ENCODE measurements at places on chromosomes 11 and 22. TPM values are rescaled to one million over a fixed set of nuclear protein-coding genes. Genes with fewer than 3 reads are reported as not detected.

DNA sequence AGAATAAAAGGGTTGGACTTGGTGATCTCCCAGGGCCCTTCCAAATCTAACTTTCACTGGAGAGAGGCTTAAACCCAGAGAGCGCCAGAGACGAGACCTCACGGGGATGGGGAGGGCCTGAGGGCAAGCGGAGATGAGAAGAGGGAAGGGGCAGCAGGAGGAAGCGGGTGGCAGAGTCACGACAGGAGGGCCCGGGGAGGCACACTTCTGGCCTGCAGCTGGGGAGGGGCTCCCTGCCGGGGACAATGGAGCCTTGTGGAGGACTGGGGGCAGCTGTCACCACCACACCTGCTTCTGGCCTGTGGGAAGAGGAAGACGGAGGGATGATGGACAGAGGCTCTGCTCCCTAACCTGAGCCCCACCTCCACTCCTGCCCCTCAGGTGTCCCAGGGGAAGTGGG is 40.2 kb downstream of the PDE2A start:
- DNase-seq: no peak

DNA sequence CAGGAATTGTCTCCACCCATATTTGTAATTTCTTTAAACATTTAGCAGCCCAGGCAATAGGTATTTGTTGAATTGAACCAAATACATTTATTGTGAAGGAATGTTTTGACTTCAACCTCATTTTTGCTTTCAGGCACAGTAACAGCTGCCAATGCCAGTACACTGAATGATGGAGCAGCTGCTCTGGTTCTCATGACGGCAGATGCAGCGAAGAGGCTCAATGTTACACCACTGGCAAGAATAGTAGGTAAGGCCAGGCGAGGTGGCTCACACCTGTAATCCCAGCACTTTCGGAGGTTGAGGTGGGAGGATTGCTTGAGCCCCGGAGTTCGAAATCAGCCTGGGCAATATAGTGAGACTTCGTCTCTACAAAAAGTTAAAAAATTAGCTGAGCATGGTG is 20.9 kb downstream of the ACAT1 start:
- no peak for DNase-seq

OR6T1 gene
- total RNA-seq: not detected

DNA sequence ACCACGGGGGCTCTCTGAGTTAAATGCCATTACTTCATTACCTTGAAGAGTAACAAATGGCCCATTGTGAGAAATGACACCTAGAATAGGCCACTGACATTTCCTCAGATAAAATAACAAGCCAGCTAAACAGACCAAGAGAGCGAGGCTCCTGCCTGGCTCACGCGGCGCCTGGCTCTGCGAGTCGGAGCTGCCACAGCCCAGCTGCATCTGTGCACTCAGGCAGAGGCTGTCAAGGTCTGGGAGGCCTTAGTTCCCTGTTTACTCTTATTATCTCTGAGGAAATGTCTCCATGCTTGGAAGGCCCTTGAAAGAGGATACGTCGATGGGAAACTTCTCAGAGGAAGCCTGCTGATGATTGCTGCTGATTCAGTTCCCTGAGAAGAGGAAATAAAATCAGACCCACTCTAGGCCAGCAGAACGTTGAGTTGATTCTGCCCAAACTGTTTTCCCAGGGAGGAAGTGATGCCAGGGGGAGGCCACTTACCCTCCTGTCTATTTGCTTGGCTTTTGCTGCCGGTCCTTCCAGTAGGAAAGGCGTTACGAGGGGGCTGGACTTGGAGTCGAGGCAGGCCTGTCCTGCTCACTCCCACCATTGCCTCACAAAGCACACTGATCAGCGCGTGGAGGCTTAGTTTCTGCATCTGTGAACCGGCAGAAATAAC is 208.8 kb downstream of the TBC1D22A start:
- peak; percentile 53 for DNase-seq

DNA sequence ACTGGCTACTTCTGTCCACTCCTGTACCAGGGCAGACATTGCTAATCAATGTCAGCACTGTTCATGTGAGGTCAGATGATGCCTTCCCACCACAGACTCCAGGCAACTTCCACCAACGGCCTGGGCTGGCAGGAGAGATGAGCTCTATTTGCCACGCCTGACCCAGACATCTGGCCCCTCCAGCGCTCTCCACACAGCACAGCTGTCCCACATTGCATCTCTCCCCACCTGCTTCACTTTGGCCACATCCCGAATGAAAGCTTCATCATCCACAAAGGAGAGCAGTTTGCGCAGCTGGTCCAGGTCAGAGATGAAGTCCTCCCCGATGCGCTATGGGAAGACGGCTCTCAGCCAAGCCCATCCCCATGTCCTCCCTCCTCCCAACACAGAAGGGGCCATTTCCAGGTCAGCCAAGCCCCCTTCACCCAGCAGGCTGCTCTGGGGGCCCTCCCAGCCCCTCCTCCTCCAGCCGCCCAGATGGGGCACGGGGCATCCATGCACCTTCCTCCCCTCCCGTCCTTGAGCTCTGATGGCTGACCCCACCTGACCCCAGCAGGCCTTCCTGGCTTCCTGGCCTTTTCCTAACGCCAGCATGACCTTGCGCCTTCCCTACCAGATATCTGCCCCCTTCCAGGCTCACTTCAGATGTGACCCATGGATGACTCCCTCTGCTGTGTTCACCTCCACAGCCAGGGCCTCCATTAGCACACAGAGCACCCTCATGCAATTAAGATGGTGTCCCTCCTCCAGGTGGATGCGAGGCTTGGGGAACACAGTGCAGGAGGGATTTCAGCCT is 7.4 kb downstream of the PYGM start:
- peak; percentile 43 for DNase-seq

DNA sequence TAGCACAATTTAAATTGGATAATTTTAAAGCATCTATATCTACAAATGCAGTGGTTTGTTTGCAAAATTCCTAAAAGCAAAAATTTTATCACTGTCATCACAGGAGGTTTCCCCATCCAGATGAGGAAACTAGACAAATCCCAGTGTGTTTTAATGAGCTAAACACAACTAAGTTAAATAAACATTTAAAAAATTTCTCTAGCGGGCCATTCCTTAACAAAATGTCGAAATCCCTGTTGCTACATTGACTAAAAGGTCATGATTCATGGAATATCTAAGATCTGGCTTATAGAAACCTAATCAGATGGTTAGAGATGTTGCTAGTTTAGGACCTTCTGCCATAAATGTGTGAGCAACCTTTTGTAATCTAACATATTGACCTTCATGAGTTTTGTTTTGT is 107.3 kb upstream of the BDNF start:
- no peak for DNase-seq

DNA sequence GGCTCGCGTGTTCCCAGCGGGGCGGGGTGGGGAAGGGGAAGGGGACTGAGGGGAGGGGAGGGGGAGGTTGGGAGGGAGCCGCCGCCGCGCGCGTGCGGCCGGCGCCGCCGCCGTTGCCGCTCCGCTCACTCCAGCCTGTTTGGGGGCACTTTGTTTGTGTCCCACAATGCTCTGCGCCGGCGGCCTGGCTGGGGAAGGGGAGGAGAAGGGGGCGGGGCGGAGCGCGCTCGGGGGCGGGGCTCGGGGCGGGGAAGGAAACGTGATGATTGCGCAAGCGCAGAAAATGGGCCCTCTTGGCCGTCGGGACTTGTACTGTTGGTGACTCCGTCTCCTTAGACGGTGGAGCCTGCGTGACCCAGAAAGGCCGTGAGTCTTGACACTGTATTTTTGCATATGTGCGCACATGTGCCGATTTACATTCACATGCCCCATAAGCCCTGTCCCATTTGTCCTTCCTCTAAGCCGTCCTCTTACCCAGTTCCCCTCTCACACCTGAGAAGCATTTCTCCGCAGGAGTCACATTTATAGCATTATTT is at the start of gene ZBTB44:
Gene ZBTB44, minus strand, starts transcription at position 168 of the 536 bp plus-strand sequence. CDS start 53,044 bp downstream, outside the sequence.
- DNase-seq: peak; percentile 96

Measured in sciatic nerve (tissue), 2 donors.